GM12878 (cell line): ENCODE measurements at places on chromosomes 6 and 20. TPM values are rescaled to one million over a fixed set of nuclear protein-coding genes. Genes with fewer than 3 reads are reported as not detected.

Gene HLA-DPB1
- total RNA-seq = 481 and 486 TPM in 2 replicates

Gene PTK7
- 6.2 TPM in 2 replicates for total RNA-seq

Gene OR2H2
- total RNA-seq = not detected in 2 replicates

Gene ZSCAN31
- 5.1 and 5.2 TPM in 2 replicates for total RNA-seq

- no peak overlapping the region for H3K27ac ChIP-seq
- no peaks in the 10 kb centered on the region for H3K36me3 ChIP-seq
- H3K27me3 ChIP-seq = no peaks in the 10 kb centered on the region
- no peak for DNase-seq
- H3K4me3 ChIP-seq = no peak overlapping the region
Observed at GRCh38 chr20:9022376-9022775, 46.5 kb upstream of the PLCB4 start.
